ENCODE measurements at places on chromosomes 12 and 14.

GRCh38 chr14:24388474-24389179 lies 10.2 kb upstream of the NYNRIN start:
- no peak for DNase-seq

DNA sequence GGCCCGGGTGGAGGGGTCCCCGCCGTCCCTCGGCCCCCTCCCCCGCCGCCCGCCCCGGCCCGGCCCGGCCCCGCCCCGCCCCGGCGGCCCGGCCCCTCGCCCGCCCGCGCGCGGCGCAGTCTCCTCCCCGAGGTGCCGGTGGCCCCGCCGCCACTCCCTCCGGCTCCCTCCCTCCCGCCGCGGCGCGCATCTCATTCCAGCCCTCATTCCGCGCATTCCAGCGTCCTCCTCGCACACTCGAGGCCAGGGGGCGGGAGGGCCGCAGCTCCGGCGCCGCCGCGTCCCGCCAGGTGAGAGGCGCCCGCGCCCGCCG lies at the start of gene TEAD4:
TEAD4 (plus strand) TSS at position 206 of the 313 bp plus-strand sequence.
- DNase-seq: no peak

GRCh38 chr14:100649173-100649519 lies 61.9 kb upstream of the BEGAIN start:
- DNase-seq: no peak

- DNase-seq: no peak
These were observed 189.0 kb downstream of the AACS start for GRCh38 chr12:125254236-125254635.

DNA sequence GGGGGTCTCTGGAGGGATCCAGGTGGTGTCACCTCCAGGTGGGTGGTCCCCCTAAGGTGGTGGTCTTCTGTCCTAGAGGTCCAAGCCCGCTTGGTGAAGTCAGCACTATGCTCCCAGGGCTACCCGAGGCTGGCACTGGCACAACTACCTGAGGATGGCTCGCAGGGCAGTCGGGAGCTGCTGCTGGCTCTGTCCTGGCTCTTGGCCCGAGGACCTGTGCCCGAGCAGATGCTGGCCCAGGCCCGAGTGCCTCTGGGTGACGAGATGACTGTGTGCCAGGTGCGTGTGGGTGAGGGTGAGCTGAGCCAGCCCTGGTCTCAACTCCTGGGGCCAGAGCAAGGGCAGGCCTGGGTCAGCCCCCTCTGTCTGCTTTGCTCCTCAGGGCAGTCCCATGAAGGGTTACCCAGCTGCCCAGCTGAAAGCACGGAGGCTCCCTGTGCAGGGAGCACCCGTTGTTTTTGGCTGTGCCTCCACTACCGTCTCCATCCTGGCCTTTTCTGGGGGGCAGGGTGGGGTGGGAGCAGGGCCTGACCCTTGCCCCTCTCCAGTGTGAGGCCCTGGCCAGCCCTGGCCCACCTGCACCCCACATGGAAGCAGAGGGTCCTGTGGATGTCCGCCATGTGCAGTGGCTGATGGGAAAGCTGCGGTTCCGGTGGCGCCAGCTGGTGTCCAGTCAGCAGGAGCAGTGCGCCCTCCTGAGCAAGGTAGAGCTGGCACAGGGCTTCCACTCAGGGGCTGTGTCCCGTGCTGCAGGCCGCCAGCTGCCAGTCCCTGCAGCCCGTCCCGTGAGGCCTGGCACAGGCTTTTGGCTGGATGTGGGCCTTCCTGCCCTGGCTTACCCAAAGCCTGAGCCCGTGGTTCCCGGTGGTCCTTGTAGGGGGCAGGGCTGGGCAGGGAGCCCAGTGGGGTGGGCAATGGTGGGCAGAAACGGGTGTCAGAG lies 1.3 kb downstream of the TEDC1 start:
- DNase-seq: no peak

DNA sequence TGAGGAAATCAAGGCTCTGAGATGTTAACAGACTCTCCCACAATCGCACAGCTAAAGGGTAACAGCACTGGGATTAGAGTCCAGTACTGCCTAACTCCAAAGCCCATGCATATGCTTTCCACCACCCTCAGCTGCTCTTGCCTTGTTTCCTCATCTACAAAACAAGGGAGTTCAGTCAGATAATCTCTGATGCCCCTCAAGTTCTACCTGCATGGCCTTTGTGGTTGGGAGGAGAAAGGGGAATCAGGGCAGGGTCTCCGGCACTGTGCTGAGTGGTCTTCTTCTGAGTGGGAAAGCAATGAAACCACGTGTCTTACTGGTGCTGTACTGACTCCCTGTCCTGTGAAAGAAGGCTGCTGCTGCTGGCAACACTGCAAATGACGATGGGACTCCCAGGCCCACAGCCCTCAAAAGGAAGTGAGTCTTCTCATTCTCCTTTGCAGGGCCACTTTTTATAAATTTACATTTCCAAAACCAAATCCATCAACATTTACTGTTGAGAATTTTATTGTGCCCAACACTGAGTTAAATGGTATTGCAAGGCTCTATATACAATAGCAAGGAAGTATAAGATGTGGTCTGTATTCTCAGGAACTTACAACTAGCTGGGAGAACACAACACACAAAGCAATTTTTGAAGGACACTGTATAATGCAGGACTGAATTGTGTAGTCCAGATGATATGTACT lies 19.7 kb upstream of the DUSP16 start:
- DNase-seq: no peak

DNA sequence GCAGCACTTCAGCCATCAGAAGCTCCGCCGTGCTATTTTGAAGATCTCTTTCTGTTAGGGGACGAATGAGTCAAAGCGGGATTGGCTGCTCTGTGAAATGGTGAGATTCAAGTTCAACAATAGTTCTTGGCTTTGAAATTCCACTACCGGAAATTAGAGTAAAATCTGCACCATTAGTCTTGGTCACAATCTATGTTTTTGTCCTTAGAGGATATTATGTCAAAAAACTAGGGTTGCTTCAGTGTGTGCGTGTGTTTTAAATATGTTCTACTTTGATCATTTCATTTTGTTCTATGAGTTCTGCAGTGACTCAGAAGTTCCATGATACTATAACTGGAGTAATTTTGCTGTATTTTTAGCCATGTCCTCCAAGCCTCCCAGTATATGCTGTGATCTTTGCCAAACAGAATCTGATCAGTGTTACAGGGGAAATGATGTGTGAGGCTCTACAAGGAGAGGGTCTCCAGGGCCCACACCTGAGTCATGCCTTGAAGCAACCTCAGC lies 22.6 kb downstream of the GPHB5 start:
- no peak for DNase-seq

GRCh38 chr12:53251477-53252348 lies 16.4 kb upstream of the ESPL1 start:
- DNase-seq: peak; percentile 71

DNA sequence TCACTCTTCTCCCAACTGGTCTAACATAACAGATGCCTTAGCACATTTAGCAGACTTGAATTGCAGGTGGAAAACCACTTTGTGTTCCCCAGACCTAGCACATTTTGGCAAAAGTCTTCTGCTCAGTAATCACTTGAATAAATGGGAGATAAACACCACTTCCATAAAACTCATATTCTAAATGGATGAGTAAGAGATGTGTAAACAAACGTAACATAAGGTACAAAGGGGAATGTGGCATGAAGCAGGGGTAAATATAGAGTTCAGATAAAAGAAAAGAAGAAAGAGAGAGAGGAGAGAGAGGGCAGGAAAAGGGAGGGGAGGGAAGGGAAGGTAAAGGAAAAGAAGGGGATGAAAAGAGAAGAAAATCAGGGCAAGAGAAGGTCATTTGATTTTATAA lies 17.0 kb upstream of the KERA start:
- no peak for DNase-seq

GRCh38 chr14:100332797-100333196 lies 9.7 kb downstream of the SLC25A47 start:
- no peak for DNase-seq

GRCh38 chr12:131805421-131805820 lies 22.8 kb upstream of the MMP17 start:
- no peak for DNase-seq

- DNase-seq: no peak
These were observed 64.1 kb downstream of the ANO4 start for GRCh38 chr12:100858656-100859055.

- DNase-seq: no peak
These were observed 19.6 kb upstream of the LRP1-AS start for GRCh38 chr12:57166971-57167371.

GRCh38 chr12:111469401-111469800 lies 63.7 kb downstream of the SH2B3 start:
- no peak for DNase-seq

- peak; percentile 24 for DNase-seq
These were observed 76.2 kb downstream of the PDZRN4 start for GRCh38 chr12:41264281-41264680.

DNA sequence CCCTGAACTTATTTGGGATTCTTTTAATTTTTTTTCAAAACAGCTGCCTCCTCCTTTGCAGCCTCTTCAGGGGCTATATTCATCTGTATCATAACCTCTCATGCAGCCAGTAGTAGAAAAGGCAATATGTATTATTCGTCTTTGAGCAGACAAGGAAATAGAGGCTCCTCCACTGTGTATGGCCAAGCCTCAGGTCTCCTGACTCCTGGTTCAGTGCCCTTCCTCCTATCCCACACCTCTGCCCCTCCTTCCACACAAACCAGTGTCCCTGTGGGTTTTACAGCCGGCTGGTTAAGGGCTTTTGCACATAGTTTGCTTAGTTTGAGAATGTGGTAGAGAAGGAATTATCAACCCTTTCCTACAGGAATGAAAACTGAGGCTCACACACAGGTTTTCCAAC lies 8.8 kb upstream of the ACVRL1 start:
- no peak for DNase-seq

DNA sequence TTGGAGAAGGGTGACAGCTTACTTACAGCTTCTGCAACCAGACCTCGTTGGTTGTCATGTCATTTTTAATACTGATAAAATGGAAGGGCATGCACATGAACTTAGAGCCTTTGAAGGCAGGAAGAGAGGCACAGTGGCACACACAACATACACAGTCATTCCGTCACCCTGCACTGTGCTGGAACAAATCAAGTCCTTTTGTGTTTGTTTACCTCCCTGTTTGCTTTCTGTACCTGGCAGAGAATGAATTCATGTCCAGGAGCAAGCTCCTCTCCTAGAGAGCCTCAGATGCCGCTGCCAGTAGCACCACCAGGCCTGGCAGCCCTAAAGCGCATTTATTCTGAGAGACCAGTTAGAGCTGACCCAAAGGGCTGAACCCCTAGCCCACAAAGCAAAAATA lies 460.3 kb downstream of the EGLN3 start:
- DNase-seq: peak; percentile 26

DNA sequence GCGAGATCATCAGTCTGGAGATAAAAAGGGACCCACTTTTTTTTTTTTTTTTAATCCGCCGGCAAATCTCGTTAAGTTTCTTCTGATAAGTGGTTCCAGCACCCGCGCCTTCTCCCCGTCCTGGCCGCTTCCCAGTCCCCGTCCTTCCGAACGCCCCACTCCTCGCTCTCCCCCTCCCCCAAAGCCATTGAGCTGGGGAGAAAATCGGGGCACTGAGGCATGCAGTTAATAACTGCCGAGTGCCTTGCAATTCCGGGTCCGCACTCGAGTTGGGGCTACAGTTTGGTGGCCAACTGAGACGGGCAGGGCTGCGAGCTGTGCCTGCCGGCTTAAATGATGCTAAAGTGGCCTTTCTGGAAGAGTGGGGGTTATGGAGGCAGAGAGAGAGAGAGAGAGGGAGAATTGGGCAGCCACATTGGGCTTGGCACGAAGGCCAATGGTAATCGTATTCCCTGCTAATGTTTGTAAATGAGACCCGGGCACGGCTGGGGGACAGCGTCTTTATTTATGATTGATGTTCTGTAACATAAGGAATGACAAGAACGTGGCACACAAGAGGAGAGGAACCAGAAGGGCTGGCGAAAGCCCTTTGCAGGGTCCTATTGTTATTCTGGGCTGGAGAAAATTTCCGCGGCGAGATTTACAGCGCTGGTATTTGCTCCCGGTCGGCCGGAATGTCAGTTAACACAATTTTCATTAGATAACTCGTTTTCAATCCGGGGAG lies 115.4 kb upstream of the MYL2 start:
- no peak for DNase-seq

- no peak for DNase-seq
These were observed 32.6 kb downstream of the CPSF2 start for GRCh38 chr14:92154283-92154942.

All from globus pallidus (tissue), 1 donor.